ENCODE measurements at places on chromosomes 13 and 19.

GRCh38 chr19:33392341-33393285, 19.1 kb downstream of the CEBPG start:
- DNase-seq, result no peak

DNA sequence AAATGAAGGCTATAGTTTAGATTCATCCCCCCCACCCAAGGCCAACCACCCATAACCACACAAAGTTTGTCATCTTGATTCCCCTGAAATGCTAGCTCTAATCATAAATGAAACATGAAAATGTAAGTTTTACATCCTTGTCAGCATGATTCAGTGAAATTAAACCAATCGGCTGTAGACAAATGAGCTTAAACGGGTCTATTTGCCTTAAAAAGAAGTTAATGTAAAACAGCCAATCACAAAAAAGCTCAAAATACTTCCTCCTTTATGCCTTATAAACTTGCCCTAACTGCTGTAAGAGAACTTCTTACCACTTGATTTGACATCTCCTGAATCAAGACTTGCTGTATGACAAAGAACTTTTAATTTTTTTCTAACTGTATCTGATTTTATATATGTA, 34.5 kb upstream of the MRI1 start:
- DNase-seq, result no peak

- no peak for DNase-seq
These were observed 437.4 kb upstream of the SPRY2 start for GRCh38 chr13:80778297-80778696.

GRCh38 chr13:74452881-74453280, 318.7 kb upstream of the KLF12 start:
- DNase-seq, result no peak

GRCh38 chr13:59671881-59672280, 491.8 kb downstream of the DIAPH3 start:
- DNase-seq, result no peak

DNA sequence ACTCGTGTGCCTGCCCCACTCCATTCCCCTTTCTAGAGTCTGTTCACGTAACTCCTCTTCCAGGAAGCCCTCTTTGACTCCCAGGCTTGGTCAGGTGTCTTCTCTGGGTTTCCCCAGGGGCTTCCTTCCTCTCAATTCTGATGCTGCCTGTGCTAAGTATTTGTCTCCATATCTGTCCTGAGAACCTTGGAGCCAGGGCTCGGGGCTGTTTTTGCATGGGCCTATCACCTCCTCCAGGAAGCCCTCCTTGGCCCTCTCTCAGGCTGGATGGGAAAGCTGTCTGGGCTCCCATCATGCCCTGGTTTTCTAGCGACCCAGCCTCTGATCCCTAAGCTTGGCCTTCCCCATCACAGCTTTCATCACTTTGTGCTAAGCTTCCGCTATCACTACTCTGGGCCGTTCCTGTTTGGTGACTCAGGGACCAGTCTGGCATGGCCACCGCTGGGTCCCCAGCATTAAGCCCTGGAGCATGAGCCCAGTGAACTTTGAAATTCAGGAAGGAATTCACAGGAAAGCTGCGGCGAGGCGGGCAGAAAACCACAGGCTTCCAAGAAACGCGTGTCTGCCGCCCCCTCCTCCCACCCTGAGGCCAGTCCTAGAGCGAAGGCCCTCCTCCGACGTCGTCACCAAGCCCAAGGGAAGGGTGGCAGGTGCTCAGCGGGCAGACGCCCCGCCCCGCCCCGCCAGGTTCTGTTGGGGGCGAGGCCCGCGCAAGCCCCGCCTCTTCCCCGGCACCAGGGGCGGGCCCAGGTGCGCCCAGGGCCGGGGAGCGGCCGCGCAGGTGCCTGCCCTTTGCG, 486 bp upstream of the SPINT2 start:
- peak; percentile 56 for DNase-seq

- DNase-seq, result no peak
These were observed 6.4 kb downstream of the WDR87 start for GRCh38 chr19:37899966-37900365.

- no peak for DNase-seq
These were observed 5.5 kb downstream of the TPGS1 start for GRCh38 chr19:512547-513365.

GRCh38 chr19:17268754-17269153, 1.5 kb downstream of the BABAM1 start:
- no peak for DNase-seq

GRCh38 chr19:46724468-46724867, 7.6 kb upstream of the PRKD2 start:
- no peak for DNase-seq

DNA sequence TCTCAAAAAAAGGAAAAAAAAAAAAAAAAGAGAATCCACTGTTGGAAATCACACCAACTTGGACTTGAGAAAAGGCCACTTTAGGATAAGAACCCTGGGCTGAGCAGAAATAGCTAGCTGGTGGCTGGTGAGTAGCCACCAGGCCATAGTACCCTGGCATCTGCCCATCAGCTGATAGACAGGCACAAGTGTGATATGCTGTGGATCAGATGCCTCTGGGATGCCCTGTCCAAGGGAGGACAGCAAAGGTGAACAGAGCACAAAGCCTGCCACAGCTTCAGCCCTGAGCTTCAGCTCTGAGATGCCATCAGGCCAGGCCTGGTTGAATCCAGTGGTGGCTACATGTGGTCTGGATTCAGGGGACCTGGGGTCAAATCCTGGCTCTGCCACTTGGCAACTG, 8.7 kb downstream of the SIRT2 start:
- DNase-seq, result no peak

- no peak for DNase-seq
These were observed 126.7 kb downstream of the ABCC4 start for GRCh38 chr13:95174517-95174916.

DNA sequence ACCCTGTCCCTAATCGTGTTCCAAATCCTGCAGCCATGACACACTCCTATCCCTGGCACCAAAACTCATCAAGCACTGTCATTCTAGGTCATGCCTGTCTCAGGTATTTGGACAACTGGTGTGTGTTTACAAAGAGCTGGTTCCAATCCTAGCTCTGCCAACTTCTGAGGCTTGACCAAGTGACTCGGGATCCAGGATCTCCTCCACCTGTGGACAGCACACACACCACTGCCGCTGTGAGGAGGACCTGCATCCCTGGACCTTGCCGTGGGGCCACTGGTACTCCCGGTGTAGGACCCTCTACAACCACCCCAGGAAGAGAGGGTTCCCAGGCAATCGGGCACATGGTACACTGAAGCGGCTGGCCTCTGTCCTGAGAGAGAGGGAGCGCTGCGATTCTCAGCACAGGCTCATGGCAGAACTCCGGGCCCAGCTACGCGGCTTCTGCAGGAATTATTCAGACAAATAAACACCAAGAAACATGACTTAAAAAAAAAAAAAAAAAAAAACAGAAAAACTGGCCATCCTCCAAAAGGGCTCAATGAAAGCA, 20.4 kb downstream of the MLLT1 start:
- DNase-seq, result no peak

DNA sequence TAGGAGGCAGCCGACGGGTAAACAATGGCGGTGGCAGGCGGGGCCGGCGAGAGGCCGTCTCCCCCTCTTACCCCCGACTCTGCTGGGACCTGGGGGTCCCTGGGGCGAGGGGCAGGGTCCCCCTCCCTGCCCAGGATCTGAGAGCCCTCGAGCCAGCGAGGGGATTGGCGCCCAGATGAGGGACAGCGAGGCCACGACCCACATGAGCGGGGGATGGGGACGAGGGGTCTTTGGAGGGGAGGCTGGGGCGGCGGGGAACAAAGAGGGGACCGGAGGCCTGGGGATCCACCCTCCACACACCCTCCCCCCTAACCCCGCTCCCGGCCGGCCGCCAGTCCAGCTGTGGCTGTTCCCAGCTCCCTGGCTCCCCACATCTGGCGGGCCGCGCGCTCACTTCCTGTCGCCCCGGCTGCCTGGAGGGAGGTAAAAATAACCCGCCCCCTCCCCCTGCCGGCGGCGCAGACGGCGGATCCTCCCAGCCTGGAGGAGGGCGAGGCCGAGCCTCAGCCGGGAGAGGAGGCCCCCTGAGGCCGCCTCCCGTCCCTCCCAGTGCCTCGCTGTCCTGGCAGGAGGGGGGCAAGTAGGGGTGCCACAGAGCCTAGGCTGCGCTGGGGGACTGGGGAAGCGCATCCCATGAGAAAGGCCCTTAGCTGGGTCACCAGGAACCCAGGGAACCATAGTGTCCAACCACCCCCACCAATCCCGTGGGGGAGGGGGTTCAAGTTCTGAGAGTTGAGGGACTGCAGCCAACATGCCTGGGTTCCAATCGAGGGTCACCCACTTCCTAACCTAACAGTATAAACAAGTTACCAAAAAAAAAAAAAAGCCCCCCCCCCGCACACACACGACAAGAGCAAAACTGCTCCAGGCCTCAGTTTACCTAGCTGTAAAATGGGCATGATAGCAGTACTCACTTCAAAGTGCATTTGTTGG, 29.3 kb upstream of the NANOS3 start:
- DNase-seq, result peak; percentile 66

DNA sequence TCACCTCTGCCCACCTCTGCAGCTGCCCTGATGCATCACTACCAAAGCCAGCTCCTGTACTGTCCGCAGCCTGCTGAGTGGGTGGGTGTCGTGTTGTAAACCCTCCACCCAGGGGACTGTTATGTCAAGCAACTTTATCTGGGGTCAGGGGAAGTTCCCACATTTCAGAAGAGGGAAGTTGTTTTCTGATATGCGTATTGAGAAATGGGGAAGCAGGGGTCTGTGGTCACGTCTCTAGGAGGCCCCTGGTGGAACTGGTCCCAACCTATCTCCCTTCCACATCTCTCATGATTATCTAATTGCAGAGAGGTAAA, 31.2 kb downstream of the CLEC17A start:
- DNase-seq, result no peak

DNA sequence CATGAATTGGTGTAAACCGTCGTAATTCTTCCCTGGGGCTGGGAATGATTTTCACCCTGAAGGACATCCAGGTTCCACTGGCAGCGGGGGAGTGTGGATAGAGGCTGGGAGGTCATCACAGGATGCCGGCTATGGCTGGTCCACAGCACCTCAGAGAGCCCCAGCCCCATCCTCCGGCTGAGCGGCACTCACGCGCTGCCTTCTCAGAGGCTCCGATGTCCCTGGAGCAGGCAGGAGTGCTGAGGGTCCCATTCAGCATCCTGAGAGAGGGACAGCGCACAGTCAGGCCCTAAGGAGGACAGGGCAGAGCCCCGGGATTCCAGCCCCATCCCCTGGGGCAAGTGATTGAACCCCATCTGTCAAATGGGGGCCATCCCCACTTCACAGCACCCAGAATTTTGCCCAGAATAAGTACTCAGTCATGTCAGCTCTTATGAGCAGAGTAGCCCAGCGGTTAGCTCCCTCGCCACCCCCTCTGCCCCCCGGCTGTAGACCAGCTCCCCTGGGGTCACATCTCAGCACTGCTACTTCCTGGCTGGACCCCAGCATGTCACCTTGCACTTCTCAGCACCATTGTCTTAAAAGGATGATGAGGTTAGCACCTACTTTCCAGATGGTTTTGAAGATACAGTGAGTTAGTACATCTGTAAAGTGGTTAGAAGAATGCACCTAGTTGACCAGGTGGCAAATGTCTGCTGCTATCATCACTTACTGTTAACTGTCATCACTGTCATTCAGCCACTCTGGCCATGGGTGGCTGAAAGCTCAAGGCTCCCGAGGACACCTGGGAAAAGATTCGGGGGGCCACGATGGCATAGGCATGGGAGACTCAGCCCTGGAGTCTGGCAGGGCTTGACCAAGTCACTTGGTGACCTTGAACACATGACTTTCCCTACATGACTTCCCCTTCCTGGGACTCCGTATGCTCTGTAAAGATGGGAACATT, 11.9 kb downstream of the GRAMD1A start:
- no peak for DNase-seq

DNA sequence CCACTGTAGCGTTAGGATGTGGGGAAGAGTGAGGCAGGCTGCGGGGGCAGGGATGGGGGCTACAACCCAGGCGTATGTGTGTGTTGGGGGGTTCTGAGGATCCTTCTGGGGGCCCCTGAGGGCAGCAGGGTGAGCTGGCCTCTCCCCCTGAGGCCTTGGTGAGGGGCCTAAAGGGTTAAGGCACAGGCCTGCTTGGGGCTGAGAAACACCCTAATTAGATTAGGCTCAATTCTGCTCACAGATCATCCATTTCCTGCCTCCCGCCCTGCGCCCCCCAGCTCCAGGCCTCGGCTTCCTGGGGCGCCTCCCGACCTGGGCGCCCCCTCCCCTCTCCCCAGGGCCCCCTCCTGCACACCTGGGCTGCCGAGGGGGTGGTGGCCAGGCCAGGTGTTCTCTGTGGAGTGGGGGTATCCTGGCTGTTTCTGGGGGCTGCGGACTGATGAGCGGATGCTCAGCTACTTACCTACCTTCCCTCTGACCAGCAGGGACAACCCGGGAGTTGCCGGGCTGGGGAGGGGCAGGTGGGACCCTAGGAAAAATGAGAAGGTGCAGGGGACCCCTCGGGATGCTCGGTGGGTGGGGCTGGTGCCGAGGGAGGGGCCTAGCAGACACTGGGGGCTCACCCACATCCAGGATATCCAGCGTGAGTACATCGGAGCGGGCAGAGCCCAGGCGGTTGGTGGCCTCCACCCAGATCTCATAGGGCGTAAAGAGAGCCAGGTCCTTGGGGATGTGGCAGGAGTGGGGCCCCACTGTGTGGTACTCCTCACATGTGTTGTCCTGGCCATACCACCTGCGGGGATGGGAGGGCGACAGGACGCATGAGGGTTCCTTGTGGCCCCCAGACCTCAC, 8.6 kb downstream of the CRLF1 start:
- DNase-seq, result no peak

GRCh38 chr19:53076984-53077383, 26.2 kb downstream of the ZNF160 start:
- no peak for DNase-seq

- no peak for DNase-seq
These were observed 8.7 kb upstream of the KLF2 start for GRCh38 chr19:16315825-16316505.

DNA sequence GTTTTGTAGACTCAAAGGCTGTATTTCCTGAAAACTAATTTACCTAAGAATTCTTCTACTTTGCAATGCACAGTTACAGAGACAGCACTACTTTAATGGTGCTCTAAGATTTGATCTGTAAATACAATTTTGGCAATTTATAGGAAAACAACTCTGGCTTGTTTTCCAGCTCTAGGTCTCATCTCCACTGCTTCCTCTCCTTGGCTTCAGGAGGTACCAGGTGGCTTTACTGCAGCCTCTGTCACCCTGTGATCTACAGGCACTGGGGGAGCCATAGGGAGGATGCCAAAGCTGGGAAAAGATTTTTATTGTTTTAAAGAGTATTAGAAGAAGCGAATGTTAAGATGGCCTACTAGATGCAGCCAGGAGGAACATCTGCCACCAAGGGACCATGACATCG, 1563.6 kb downstream of the OLFM4 start:
- DNase-seq, result no peak

- DNase-seq, result no peak
These were observed 66.1 kb upstream of the ABCC4 start for GRCh38 chr13:95367309-95367843.

DNA sequence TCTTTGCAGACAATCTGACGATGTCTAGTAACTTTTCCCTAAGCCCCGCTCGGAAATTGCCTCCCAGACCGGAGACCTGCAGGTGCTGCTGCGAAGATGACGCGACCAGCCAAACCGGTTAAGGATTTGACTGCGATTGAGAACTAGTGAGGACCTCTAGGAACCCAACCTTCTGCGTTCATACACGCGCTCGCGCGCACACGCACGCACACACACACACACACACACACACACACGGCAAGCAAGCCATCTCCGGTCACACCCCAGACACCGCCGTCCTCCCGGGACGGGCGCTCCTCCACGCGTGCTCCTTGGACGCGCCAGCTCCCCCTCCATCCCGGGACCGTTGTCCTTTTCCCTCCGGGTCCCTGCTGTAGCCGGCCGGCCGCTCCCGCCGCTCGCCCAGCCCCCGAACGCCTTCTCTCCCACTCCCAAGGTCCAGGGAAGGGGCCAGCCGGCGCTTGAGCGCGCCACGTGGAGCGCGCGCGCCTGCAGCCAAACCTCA, 1.2 kb downstream of the TBC1D4 start:
- no peak for DNase-seq
